ENCODE measurements at places on chromosomes 11 and 22.

DNA sequence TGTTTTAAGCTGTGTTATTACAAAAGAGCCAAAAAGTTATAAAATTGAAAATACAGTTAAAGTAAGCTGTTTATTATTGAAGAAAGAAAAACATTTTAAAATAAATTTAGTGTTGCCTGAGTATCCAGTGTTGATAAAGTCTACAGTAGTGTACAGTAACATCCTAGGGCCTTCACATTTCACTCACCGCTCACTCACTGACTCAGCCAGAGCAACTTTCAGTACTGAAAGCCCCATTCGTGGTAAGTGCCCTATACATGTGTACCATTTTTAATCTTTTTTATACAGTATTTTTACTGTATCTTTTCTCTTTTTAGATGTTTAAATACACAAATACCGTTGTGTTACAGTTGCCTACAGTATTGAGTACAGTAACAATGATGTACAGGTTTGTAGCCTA is 35.0 kb downstream of the POLD3 start:
- DNase-seq = no peak

- no peak for DNase-seq
These were observed 23.3 kb upstream of the TMEM191C start for GRCh38 chr22:21443735-21444421.

- DNase-seq = no peak
These were observed 2.0 kb upstream of the C11orf42 start for GRCh38 chr11:6203327-6203726.

GRCh38 chr22:45472426-45472825 is 30.3 kb upstream of the FBLN1 start:
- no peak for DNase-seq

- DNase-seq = no peak
These were observed 1.6 kb downstream of the BRD1 start for GRCh38 chr22:49825944-49826602.
